ENCODE measurements at places on chromosomes 2 and 18.

DNA sequence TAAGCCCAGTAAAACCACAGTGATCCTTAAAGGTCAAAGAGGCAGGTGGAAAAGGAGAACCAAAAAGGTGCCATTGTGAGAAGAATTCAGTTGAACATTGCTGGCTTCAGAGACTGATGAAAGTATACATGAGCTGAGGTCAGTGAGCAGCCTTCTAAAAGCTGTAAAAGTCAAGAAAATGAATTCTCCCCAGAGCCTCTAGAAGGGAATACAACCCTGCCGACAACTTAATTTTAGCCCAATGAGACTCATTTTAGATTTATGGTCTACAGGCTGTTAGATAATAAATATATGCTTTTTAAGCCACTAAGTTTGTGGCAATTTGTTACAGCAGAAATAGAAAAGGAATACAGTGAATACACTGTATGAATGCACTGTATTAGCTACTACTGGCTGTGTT, 911.4 kb downstream of the TRIB2 start:
- DNase-seq = no peak

DNA sequence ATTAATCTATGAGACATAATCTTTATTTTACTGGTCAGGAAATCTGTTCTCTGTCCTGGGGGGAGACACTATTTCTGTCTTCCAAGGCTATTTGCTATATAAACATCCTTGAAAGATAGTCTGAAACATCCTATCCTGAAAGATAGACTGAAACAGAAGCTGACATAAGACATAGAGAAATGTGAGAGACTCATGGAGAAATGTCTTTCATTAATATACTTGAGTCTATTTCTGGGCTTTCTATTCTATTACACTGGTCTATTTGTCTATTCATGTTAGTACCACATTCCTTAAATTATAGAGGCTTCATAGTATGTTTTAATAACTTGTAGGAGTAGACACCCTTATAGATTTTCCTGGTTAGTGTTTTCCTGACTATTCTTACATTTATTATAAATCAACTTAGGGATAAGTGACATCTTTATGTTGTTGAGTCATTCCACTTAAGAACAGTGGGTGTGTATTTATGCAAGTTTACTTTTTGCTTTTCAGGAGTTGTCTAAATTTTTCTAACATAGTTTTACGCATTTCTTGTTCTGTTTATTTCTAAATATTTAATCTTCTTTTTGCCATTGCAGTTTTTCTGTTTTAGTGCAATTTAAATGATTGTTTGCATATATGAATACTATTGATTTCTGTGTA, 244.9 kb upstream of the ZSWIM2 start:
- no peak for DNase-seq

DNA sequence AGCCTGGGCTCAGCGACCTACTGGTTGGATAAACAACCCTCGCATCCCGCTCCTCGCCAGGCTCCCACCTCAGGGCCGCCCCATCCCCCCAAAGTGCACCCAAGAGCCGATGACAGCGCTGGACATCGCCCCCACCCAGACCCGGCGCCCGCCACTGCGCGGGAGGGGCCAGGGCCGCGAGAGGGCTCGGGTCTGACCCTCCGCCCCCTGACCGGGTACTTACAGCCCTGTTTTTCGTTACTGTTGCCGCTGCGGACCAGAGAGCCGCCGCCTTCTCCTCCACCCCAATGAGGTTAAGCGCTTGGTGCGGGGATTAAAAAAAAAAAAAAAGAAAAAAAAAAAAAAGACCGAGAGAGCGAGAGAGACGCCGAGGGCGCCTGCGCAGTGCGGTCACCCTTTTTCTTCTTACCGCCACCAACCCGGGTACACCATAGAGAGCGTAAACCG, at the start of gene CLASP1:
Gene CLASP1, minus strand, starts transcription at position 314 of the 447 bp plus-strand sequence. CDS start 43,567 bp downstream, outside the sequence.
- no peak for DNase-seq

DNA sequence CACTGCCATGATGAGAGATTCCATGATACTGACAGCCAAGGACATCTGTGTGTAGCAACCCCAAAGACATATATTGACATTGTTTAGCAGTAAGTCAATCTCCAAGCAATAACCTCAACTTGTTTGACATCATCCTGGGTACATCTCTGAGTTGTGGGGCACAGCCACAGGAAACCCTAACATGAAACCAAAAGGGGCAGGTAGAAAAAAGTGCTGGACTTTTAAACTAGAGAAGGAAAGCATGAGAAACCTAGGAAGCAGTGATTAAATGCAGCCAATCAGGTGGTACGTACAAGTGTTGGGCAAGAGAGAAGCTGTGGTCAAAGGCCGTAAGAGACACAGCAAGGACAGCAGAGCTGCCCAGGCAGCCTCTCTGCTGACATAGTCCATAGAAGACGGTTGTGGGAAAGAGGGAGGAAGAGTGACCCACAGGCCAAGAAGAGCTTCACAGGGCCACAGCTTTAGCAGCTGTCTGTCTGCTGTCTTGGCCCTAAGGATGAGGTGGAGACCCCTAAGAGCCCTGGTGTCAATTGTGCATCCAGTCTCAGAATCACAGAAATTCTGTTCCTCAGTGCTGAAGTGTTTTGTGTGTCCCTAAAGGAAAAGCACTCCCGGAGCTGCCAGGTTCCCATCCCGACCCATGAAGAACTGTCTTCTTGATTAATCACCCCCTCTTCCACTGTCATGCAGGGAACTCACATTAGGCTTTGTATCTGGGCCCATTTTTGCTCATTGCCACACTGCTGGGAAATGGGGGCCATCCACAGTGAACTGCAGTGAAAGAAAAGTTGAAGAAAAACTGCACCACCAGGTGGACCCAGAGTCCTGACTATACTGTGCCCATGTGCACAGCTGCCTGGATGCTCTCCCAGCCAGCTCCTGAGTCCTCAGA, 25.4 kb upstream of the CHN1 start:
- no peak for DNase-seq

DNA sequence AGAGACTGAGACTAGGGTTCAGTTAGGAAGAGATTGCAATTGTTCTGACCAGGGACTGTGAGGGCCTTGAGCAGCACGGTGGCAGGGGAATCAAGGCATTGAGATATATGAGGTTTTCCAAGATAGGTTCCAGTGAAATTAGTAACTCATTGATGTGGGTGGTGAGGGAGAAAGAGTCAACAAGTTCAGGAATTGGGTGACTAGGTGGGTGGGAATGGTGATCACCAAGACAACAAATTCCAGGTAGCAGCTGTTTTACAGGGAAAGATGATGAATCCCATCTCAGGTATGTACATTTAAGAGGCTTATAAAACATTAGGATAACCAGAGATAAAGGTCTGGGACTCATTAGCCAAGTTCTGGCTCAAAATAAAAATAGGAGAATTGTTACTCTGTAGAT, 251.5 kb upstream of the MGAT5 start:
- DNase-seq = no peak

- no peak for DNase-seq
These were observed 40.3 kb downstream of the HRH4 start for GRCh38 chr18:24500766-24501165.

GRCh38 chr18:12491611-12492435, 84.1 kb downstream of the PRELID3A start:
- no peak for DNase-seq

GRCh38 chr2:202408546-202409140, 32.5 kb downstream of the BMPR2 start:
- no peak for DNase-seq

DNA sequence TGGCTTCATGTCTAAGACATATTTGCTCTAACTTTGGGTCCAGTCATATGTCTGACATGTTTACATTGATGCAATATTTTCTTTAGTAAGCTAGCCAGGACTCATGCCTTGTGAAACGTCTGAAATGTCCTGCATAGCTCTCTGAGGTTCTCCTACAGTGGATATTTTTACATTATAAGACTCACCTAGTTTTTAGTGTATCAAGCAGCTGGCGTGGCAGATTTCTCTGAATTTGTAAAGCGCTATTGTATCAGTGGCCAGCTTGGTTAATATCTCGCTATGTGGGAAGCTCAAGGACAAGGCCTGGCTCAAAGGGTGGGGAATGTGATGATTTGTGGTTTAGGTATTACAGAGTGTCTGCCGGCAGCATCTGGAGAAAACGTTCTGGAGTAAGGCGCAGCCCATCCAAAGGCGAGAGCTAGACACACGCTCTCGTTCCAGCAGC, 164.3 kb downstream of the LTBP1 start:
- DNase-seq = no peak

DNA sequence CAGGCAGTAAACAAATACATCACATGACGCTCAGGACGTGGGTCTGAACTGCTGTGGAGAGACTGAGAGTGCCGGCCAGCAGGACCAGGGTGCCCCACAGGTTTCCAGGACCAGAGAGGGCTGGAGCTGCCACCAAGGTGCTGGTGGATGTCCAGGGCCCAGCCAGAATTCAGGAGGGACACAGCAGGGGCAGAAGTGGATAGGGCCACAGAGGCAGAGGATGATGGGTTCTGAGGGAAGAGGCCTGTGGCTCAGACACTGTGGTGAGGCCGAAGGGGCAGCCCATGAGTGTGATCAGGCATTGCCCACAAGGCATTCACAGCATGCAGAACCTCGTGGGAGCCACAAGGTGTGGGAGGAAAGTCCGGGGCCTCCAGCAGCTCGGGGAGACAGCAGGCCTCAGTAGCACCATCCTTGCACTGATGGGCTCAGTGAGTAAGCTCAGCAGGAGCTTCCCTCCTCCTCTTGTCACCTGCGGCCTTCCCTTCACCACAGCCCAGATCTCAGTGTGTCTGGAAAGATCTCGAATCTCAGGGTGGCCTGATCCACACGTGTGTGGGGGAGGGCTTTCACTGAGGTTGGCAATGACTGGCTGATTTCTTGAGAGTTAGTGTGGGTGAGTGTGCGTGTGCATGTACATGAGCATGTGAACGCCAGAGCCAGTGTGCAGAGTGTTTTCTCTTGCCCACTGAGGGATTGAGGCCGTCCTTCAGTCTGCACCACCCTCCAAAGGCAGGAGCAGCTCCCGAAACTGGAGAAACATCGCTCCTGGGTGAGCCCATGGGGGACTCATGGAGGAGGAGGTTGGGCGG, 181.8 kb upstream of the RAB6C start:
- no peak for DNase-seq

GRCh38 chr2:128449226-128450061, 130.8 kb upstream of the HS6ST1 start:
- DNase-seq = peak; percentile 43

- DNase-seq = no peak
These were observed 97.3 kb upstream of the CHAC2 start for GRCh38 chr2:53670331-53670730.

DNA sequence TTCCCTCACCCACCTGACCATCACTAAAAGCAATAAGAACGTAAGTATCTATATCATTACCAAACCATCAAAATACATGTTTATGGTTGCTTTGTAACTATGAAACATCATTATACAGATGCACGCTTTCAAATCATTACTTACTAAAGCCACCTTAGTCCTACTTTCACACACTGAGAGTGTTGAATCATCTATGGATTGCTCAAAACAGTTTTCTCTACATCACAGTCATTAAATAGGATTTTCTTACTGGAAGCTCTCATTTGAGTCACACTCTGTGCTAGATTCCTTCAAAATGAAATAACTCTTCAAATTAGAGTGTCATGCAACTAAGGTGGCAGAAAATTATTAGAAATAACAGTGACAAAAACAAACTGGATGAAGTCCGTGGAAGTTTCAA, 878.4 kb downstream of the CPS1 start:
- DNase-seq = no peak

DNA sequence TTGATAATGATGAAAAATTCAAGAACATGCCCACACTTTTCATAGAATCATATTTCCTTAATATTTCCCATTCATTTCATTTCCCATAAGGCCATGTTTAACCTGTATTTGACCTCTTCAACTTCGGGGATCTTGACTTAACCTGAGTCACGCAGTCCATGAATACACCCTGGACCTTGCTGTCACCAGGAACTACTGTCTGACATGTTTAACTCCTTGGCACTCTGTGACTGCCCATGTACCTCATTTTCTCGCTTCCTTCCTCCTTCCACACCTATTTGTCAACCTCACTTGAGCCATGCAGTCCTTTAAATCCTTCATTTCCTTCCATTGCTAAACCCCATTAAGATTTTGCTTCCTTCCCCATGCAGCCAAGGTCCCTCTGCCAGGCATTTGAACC, 16.3 kb downstream of the ABCB11 start:
- DNase-seq = no peak
